CD8-positive, alpha-beta memory T cell (primary cell): ENCODE measurements at places on chromosomes 4 and X.

- DNase-seq, result no peak
Measured at GRCh38 chrX:3521396-3521795, 174.9 kb upstream of the MXRA5 start.

DNA sequence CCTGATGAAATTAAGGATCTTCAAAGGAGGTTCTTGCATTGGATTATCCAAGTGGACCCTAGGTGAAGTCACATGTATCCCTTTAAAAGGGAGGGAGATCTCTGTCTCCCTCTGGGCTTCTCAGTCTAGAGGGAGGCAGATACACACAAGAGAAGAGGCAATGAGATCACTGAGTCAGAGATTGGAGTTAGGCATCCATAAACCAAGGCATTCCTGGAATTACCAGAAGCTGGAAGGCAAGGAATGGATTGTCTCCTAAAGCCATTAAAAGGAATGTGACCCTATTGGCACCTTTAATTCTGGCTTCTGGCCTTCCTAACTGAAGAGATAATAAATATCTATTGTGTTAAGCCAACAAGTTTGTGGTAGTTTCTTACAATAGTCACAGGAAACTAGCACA is 383.2 kb downstream of the PACRGL start:
- DNase-seq, result no peak

GRCh38 chr4:153218961-153219360 is 14.7 kb downstream of the TRIM2 start:
- DNase-seq, result no peak

DNA sequence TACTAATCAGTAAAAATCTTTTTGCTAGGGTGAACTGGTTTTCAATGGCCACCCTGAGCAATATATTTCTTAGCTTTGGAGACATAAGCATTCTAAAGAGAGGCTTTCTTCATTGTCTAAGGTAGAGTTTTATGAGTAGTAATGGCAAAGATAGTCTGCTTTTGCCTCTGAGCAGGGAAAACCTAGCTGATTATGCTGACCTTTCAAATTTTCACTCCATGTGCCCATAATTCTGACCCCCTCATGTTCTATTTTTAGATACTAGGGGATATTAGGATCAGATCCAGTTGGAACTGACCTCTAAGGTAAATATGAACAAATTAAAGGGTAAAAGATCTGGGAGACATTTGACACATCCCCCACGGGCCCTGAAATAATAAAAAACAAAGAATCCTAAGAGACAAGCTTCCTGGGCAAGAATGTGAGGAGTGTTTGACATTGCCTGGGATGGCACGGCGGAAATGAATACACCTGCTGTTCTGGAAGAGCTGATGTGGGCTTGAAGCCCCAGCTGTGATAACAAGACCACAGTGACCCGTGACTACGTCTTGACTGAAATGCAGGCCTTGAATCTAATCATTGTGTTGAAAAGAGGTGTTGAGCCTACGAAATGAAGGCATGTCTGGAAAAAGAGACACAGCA is 392.1 kb upstream of the FRG1 start:
- DNase-seq, result no peak

DNA sequence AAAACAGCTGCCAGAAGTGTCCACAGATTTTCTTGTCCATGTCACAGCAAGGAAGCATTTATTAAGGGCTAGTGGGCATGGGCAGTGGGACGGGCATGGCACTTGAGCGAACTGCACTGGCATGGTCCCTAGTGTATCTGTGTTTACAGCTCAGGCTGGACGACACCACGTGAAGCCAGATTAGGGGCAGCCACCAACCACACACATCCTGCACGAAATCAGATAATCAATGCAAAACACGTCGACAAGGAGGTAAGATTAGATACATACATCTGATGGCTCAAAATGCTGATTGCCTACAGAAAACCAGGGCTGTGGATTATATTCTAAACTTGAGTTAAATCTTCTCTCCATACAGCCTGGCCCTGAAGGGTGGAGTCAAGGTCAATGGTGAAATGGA is 103.8 kb upstream of the ATP6AP2 start:
- DNase-seq, result no peak
